Sigmoid colon (tissue), 7 donors: ENCODE measurements at places on chromosomes 16 and 17. TPM values are rescaled to one million over a fixed set of nuclear protein-coding genes. Genes with fewer than 3 reads are reported as not detected.

DNA sequence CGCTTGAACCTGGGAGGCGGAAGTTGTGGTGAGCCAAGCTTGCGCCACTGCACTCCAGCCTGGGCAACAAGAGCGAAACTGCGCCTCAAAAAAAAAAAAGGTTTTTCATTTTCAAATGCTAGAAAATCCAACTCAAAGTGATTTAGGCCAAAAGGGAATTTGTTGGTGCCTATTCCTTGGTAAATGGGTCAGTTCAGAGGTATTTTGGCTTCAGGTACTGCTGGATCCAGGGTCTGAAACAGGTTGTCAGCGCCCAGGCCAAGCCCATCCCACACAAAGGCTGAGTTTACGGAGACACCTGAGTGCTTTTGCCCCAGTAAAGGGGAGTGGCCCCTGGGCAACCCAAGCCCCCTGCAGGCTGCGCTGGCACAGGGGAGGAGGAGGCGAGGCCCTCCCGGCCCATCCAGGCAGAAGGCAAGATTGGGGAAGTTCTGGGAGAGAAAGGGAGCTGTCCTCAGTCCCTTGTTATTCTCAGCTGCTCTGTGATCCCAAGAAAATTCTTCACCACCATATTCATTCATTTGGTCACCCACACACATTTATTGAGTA is 8.5 kb upstream of the JPH3 start:
- H3K4me3 ChIP-seq = no peak overlapping the region
- DNase-seq = no peak
- no peak overlapping the region for H3K27ac ChIP-seq
- H3K36me3 ChIP-seq = no peaks in the 10 kb centered on the region

GRCh38 chr17:65278050-65278819 is 141.1 kb downstream of the RGS9 start:
- H3K4me1 ChIP-seq = peaks cover 18% of the 10 kb centered on the region
- no peaks in the 10 kb centered on the region for H3K27me3 ChIP-seq
- no peak for DNase-seq
- no peaks in the 10 kb centered on the region for H3K36me3 ChIP-seq

DNA sequence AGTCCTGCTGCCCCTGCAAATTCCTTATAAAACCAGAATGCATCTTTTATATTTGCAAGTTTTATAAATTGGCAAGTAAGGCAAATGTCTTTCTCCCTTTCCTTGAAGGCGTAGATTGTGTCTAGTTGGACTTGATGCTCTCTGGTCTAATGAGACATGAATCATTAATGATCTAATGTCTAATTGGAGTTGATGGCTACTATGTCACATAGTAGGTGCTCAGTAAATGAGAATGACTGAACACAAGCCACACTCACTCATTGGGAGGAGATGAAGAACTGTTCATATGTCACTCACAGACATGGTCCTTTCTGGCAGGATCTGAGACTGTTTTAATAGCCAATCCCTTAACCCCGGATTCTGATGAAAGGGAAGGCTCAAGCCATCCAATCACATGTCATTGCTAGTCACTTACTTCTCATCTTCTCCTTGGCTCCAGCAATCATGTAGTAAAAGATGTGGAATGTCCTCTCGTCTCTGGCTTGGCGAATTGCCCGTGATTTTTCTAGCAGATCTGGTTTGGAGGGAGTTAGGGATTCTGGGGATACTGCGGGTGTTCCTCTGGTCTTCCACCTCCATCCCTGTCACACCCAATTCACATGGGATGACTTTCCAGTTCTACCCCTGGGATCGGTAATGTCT is 81.0 kb downstream of the MYH11 start:
- H3K36me3 ChIP-seq = peaks cover 100% of the 10 kb centered on the region
- peaks cover 90% of the 10 kb centered on the region for H3K4me1 ChIP-seq
- H3K27me3 ChIP-seq = no peaks in the 10 kb centered on the region
- H3K4me3 ChIP-seq = no peak overlapping the region

SYT17 gene
- total RNA-seq = 2.5 TPM

- no peak overlapping the region for H3K27ac ChIP-seq
- H3K4me3 ChIP-seq = no peak overlapping the region
- H3K36me3 ChIP-seq = no peaks in the 10 kb centered on the region
- H3K4me1 ChIP-seq = no peaks in the 10 kb centered on the region
- no peak for DNase-seq
Measured at GRCh38 chr17:67258821-67259468, 13.9 kb upstream of the HELZ start.

DNA sequence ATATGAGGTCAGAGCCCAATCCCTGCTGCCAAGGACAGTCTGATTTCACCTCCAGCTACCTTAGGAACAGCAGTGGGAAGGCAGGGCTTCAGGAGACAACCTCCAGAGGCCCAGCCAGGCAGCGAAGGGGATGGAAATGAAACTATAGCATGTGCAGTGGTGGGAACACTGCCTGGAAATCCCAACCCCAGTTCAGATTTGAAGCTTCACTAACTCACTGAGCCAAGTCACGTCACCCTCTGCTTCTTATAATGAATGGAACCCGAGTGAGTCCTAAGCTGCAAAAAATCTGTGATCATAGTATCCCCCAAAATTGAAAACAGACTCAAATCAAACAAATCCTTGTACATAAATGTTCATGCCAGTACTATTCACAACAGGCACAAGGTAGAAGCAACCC is 36.0 kb upstream of the SLC39A11 start:
- H3K4me3 ChIP-seq = no peak overlapping the region
- no peak for DNase-seq
- no peaks in the 10 kb centered on the region for H3K27me3 ChIP-seq
- no peaks in the 10 kb centered on the region for H3K4me1 ChIP-seq
- H3K27ac ChIP-seq = no peak overlapping the region

CCL15 gene
- total RNA-seq = not detected

DNA sequence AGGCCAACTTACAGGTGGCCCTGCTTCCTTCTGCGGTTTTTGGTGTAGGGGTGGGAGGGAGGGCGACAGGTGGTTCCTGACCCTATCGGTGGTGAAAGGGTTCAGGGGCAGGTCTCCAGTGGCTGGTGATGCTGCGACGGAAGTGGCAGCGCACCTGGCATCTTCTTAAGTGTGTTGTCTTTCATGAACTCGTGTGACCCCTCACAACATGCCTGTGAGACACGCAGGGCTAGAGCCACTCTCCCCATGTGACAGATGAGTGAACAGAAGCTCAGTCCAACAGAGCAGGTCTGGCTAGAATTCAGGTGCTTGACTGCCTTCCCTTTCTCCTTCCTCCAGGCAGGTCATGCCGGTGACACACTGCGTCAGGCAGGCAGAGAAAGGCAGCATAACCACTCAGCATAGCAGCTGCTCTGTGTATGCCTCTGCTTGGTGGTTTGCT is 8.0 kb downstream of the TNFAIP1 start:
- no peaks in the 10 kb centered on the region for H3K4me1 ChIP-seq
- H3K27me3 ChIP-seq = no peaks in the 10 kb centered on the region
- no peak overlapping the region for H3K27ac ChIP-seq
- peaks cover 91% of the 10 kb centered on the region for H3K36me3 ChIP-seq

DNA sequence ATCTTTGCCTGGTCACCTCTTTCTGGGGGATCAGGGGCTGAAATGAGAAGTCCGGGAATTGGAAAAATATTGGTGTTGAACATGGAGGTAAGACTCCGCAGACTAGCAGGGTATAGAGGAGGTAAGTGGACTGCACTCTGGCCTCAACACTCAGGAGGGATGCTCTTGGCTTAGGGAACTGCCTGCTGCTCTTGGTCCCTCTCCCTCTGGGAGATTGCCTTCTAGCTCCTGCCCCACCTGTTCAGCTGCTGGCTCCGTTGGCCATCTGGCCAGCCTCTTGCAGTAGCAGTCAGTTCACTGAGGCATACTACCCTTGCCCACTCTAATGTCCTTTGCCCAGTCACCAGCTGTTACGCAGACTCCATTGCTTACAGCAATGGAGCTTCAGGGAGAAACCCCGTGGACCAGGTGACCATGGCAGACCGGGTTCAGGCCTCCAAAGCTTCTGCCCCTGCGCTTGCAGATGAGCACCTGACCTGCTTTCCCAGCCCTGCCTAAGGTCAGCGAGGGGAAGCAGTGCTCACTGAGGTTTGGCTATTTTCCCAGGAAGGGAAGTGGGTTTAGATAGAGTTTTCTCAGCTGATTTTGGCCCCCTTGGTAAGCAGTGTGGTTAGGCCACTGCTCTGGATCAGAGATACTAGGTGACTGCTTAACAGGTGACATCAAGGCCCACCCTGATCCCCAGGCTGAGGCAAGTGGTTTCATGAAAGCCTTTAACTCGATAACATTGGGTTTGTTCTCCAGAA is 11.9 kb downstream of the CDK5RAP3 start:
- H3K4me1 ChIP-seq = peaks cover 7% of the 10 kb centered on the region
- peaks cover 18% of the 10 kb centered on the region for H3K36me3 ChIP-seq
- no peak overlapping the region for H3K4me3 ChIP-seq
- no peaks in the 10 kb centered on the region for H3K27me3 ChIP-seq
- no peak for DNase-seq
